ENCODE measurements at places on chromosomes 4 and X.

- DNase-seq = no peak
Observed at GRCh38 chr4:102139132-102139573, 206.1 kb downstream of the SLC39A8 start.

GRCh38 chrX:128805236-128805635, 718.1 kb downstream of the SMARCA1 start:
- no peak for DNase-seq

DNA sequence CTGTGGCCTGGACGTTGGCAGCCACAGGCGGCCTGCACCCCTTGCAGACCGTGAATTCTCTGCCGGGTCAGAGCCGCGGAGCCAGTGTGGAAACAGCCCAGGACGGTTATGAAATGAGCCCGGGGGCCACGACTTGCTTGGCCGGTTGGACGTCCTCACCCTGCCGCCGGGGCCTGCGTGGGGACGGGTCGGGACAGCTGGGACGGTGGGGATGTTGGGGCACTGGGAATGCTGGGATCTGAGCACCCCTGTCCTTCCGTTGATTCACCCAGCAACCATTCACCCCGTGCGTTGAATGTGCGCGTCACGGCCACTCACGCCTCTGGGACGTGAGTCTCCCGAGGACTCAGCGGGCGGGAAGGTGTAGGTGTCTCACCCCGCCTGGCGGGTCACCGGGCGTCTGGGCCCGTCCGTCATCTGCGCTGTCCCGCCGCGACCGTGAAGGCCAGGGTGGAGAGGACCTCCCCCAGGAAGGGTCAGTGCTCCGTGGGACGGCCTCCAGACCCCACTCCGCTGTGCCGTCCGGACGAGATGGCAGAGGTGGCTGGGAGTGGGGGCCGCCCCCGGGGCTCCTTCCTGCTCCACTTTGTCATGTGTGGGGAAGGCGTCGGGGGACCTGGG, 4.5 kb upstream of the PLCXD1 start:
- no peak for DNase-seq

DNA sequence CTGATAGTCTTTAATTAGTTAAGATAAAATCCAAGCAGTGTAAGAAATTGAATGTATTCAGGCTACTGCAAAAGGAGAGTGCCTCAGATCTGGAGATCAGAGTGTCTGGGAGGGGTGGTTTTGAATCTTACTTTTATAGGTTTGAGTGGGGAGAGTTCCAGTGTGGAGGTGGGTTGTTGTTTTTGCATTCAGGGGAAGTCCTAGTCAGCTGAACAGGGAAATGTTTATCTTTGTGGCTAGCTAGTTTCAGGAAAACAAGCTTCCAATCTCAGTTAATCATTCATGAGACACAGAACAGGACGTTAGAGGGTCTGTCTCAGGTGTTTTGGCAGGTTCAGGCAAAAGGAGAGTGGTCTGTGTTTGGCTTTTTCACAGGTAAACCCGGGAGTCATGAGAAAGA, 26.0 kb downstream of the ZNF81 start:
- no peak for DNase-seq

DNA sequence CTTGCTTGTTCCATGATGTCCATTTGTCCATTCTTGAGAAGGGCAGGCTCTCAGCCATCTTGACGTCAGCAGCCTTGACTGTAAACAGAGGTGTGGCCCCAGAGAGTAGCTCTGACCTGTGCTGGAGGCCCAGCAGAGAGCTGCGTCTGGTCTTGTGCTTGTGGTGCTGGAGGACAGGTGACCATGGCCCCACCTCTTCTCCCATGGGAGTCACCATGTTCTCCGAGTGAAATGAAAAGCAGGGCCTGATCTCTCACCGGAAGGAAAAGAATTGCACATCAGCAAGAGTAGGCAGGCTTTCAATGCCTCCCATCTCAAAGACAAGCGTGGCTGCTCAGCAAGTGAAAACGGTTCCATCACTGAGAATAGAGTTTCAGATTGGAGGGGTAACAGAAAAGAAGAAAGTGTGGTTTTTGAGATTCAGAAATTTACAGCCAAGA, 11.5 kb downstream of the PARM1 start:
- no peak for DNase-seq

GRCh38 chrX:7086384-7086783, 61.1 kb upstream of the STS start:
- DNase-seq = no peak

DNA sequence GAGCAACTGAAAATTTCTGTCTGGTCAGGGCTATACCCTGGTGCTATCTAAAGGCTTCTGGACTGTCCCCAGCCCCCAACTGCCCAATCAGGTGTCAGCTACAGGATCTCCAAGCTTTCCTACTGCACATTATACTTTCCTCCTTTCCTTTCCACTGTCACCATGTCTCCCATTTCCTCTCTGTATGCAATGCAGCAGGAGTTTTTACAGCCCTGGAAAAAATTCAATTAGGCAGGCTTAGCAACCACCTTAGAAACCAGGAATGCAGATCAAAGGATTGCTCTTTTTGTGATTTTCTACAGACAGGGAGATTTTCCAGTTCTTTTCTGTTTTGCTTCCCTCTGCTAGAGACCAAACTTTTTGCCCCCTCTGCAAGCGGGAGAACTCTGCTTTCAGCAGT, 6.0 kb upstream of the NAF1 start:
- DNase-seq = no peak

- no peak for DNase-seq
Observed at GRCh38 chrX:41802958-41803357, 79.0 kb downstream of the GPR82 start.

DNA sequence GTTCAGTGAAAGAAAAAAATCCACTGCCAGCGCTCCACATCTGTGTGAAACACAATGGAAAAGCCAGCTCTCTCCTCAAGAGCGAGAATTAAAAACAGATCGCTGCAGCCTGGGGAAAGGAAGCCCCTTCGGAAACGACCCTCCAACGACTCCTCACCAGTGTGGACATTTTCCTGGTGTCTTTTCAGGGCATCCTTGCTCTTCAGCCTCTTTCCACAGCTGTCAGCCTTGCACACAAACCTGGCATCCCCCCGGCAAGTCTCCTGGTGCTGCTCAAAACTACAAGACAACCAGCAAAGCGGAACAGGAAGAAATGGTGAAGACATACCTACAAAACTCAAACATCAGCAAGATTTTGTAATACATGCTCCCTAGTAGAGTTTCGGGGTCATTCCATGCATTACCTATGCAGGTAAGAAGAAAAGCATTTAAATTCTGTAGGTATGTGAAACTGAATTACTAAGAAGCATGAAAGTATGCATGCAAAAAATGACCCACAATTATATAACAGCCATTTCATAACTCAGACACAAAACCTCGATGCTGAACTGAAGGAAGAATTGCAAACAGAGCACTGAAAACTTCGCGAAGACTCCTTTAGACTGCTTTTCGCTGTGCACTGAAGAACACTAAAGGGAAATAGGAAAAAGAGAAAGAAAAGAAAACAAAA, 106.1 kb downstream of the PRDM5 start:
- DNase-seq = no peak

GRCh38 chr4:168634276-168634802, 137.5 kb downstream of the PALLD start:
- no peak for DNase-seq

- no peak for DNase-seq
Observed at GRCh38 chr4:113603911-113604310, 157.6 kb downstream of the CAMK2D start.

DNA sequence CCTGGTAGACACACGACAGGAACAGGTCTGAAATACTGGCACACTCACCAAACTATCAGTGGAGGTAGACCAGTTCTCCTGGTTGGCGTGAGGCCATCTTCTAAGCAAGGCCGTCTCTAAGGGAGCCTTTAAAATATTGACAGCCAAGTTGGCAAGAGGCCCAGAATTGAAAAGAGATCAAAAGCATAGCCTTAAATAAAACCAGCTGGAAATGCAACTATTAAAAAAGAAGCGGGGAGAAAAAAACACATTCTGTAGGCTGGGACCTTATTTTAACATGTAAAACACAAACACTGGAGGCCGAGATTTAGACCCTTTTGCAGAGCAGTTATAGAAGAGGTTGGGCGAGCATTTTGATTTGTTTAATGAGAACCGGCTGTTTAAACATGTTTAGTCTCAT, 233.0 kb upstream of the CLNK start:
- DNase-seq = no peak

- no peak for DNase-seq
Observed at GRCh38 chrX:77060572-77060971, 386.6 kb upstream of the FGF16 start.

GRCh38 chr4:145531859-145532258, 50.2 kb downstream of the SMAD1 start:
- DNase-seq = no peak

GRCh38 chr4:79395841-79396240, 12.2 kb downstream of the GK2 start:
- DNase-seq = no peak

- DNase-seq = no peak
Observed at GRCh38 chrX:112736310-112736709, 56.6 kb upstream of the LHFPL1 start.

GRCh38 chr4:56078866-56079265, 130.1 kb downstream of the CEP135 start:
- DNase-seq = no peak

DNA sequence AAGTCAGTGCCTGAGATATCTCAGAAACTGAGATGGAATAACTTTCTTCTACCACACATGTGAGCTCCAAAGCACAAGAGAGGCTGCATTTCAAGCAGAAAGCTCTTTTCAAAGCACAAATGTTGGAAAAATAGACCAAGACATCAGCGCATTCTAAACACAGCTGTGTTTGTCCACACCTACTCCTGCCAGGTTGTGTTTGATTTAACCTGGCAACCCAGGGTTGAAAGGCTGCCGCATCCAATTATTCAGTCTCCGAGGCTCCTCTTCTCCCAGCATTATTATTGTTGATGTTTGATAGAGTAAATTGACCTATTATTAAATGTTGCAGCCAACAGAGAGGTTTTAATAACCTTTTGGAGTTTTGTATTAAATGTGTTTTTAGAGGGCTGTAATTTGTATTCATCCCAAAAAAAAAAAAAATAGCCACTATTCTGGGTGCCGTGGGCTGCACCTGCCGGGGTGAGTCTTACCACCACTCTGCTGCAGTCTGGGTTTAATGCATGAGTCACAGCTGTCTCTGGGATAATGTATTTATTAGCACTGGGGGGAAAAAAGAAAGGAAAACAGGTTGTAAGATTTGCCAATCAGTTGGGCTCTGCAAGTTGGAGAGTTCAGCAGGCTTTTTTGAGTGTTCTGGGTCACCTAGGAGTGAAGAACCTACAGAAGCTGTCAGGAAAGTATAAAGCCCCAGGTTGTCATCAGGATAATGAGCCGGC, 105.2 kb upstream of the NOCT start:
- no peak for DNase-seq

GRCh38 chr4:182307746-182308145, 64.5 kb downstream of the TENM3 start:
- DNase-seq = no peak

DNA sequence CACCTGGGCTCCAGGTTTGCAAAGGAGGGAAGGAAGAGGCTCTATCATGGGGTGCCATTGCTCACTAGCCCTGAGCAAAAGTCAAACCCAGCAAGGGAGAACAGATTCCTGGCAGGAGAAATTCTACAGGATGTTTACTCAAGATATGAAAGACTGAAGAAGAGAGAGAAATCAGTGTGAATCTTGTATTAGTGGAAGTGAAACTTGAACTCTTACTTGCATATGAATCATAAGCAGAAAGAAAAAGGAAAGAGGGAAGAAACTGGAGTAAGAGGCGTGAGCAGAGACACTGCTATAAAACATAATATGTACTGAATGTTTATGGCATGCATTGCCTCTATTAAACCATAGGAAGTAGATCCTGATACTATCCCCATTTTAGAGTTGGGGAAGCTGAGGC, 60.9 kb downstream of the C4orf46 start:
- DNase-seq = no peak

- no peak for DNase-seq
Observed at GRCh38 chr4:54661686-54662085, 3.9 kb downstream of the KIT start.

- DNase-seq = no peak
Observed at GRCh38 chr4:11402192-11402591, 26.5 kb downstream of the HS3ST1 start.

- no peak for DNase-seq
Observed at GRCh38 chr4:109760682-109761081, 30.8 kb upstream of the PLA2G12A start.

- no peak for DNase-seq
Observed at GRCh38 chr4:55931833-55932232, 16.9 kb upstream of the CEP135 start.

DNA sequence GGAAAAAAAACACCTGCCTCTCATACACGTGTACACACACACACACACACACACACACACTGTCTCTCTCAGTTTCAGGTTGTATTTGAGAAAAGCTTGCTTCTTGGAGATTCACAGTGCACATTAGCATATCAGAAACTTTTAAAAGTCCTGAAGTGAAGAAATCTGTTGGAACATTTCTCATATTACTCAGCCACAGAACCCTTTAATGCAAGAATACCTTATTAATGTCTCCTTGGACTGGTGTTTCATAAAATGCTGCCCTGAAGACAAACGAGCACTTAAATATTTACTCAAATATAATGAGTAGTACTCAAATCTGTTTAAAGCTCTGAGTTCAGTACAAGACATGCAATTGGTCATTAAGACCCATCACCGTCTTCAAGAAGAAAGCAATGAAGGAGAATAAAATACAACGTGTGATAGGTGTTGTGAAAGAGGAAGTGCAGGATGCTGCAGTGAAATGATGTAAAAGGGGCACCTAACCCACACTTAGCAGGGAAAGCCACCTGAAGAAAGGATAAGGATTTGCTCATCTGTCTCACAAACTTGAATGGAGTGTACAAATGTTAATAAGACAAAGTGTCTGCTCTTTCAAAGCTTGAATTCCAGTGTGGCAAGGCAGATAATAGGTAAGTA, 57.0 kb downstream of the DCLK2 start:
- no peak for DNase-seq

- no peak for DNase-seq
Observed at GRCh38 chrX:41142130-41142910, 57.1 kb downstream of the USP9X start.

- DNase-seq = no peak
Observed at GRCh38 chrX:110145854-110146253, 142.9 kb downstream of the TMEM164 start.

DNA sequence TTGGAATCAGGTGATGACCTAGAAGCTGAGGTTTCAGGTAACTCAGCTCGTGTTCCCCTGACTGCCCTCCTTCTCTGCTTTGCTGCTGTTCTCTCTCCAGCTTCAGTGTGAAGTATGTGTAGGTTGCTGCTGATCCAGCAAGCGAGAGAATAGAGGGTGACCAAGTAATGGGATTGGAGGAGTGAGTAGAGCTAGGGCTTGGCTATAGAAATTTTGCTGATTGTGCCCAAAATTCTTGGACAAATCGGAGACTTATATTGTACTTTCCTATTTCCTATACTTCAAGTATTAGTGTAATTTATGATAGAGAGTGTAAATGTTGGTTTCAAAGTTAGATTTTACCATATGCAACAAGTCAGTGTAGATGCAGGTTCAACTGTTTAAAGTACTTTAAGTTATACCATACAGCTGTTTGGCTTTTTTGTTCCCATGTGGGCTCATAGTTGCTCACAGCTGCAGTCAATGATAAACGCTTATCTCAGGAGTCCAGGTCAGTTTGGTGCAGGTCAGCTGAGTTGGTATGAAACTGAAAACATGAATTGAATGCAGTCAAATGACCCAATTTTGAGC, 48.0 kb downstream of the RAPGEF2 start:
- no peak for DNase-seq

Data from naive thymus-derived CD8-positive, alpha-beta T cell (primary cell).